ENCODE measurements at places on chromosomes 2 and 18. TPM values are rescaled to one million over a fixed set of nuclear protein-coding genes. Genes with fewer than 3 reads are reported as not detected.

CRYBA2 gene
- not detected for total RNA-seq

TMEM17 gene
- 4.8 TPM for total RNA-seq

QPCT gene
- 22.8 TPM for total RNA-seq

CPLX4 gene
- not detected for total RNA-seq

NEU2 gene
- total RNA-seq = not detected

PXDN gene
- 12.3 TPM for total RNA-seq

SERPINB13 gene
- total RNA-seq = not detected

MC2R gene
- not detected for total RNA-seq

All from A549 treated with dexamethasone at 1 μM for 4 hours (cell line).